Stomach (tissue), 19 donors: ENCODE measurements at places on chromosomes 2 and 18. TPM values are rescaled to one million over a fixed set of nuclear protein-coding genes. Genes with fewer than 3 reads are reported as not detected.
A peak's percentile ranks its signal among the peaks of the same experiment; 100 is the strongest.

The NEB gene
- total RNA-seq, result 0.58 TPM

The TANC1 gene
- 35.1 TPM for total RNA-seq

The VSNL1 gene
- total RNA-seq, result not detected

The DSC2 gene
- 10.4 TPM for total RNA-seq

The DCDC2C gene
- total RNA-seq, result not detected

DNA sequence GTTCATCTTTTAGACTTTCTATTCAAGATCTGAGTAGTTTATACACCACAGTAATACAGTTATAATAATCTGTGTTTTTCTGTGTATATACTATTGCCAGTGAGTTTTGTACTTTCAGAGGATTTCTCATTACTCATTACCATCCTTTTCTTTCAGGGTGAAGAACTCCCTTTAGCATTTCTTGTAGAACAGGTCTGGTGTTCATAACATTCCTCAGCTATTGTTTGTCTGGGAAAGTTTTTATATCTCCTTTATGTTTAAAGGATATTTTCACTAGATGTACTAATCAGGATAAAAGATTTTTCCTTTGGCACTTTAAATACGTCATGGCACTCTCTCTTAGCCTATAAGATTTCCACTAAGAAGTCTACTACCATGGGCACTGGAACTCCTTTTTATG, 705.5 kb downstream of the SLC4A3 start:
- no peaks in the 10 kb centered on the region for H3K27me3 ChIP-seq
- H3K36me3 ChIP-seq, result no peaks in the 10 kb centered on the region
- DNase-seq, result no peak
- H3K4me3 ChIP-seq, result no peak overlapping the region

- no peaks in the 10 kb centered on the region for H3K36me3 ChIP-seq
- H3K4me3 ChIP-seq, result no peak overlapping the region
- H3K27me3 ChIP-seq, result no peaks in the 10 kb centered on the region
- no peak for DNase-seq
- no peak overlapping the region for H3K27ac ChIP-seq
These were observed 39.1 kb downstream of the MRPL44 start for GRCh38 chr2:223996391-223996790.

GRCh38 chr18:24466771-24467170, 6.3 kb downstream of the HRH4 start:
- no peaks in the 10 kb centered on the region for H3K4me1 ChIP-seq
- DNase-seq, result no peak
- H3K27me3 ChIP-seq, result no peaks in the 10 kb centered on the region

GRCh38 chr2:150856596-150857281, 369.3 kb upstream of the RND3 start:
- no peaks in the 10 kb centered on the region for H3K27me3 ChIP-seq
- H3K4me1 ChIP-seq, result no peaks in the 10 kb centered on the region
- H3K4me3 ChIP-seq, result no peak overlapping the region
- no peak for DNase-seq
- H3K36me3 ChIP-seq, result no peaks in the 10 kb centered on the region

- H3K4me3 ChIP-seq, result peak overlapping the region; percentile 92
- peaks cover 30% of the 10 kb centered on the region for H3K4me1 ChIP-seq
- no peaks in the 10 kb centered on the region for H3K36me3 ChIP-seq
- peak overlapping the region; percentile 34 for H3K27ac ChIP-seq
These were observed 716 bp upstream of the SLC39A10 start for GRCh38 chr2:195656161-195656858.

DNA sequence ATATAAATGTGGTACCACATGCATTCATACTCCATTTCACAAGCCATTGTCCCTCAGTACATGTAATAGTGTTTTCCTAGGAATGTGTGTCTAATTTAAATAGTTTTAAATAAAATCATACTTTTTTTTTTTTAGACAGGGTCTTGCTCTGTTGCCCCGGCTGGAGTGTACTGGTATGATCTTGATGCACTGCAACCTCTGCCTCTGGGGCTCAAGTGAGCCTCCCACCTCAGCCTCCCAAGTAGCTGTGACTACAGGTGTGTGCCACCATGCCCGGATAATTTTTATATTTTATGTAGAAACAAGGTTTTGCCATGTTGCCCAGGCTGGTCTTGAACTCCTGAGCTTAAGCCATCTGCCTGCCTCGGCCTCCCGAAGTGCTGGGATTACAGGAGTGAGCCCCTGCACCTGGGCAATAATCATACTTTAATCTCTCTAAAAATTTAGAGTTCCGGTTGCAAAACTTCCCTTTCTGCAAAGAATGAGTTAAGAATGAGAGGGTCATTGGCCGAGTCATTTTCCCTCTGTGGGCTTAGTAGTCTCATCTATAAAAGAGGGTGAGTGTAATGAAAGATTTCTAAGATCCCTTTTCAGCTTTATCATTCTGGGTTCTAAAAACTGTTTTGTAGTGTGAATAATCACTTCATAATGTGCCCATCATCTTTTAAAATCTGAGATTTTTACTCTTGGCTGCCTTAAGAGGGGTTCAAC, 116.0 kb upstream of the PELI1 start:
- H3K27ac ChIP-seq, result peak overlapping the region; percentile 67
- H3K36me3 ChIP-seq, result no peaks in the 10 kb centered on the region
- DNase-seq, result no peak
- H3K4me3 ChIP-seq, result no peak overlapping the region
- H3K27me3 ChIP-seq, result no peaks in the 10 kb centered on the region

DNA sequence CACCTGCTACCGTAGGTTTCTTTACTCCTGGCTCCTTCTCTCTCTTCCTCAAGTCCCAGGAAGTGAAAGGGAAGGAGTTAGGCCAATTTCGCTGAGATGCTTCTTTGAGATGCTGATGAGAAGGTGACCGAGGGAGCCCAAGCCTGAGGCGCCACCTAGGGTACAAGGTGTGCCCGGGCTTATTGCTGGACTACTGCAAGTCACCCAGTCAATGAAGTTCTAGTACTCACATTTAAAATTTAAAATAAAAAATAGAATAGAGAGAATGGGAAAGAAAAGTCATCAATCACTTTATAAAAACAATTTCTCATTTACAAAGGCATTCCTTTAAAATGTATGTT, 45.3 kb downstream of the ACAA2 start:
- DNase-seq, result peak; percentile 86
- no peaks in the 10 kb centered on the region for H3K27me3 ChIP-seq
- H3K27ac ChIP-seq, result no peak overlapping the region
- H3K4me1 ChIP-seq, result no peaks in the 10 kb centered on the region
- H3K4me3 ChIP-seq, result no peak overlapping the region

- no peaks in the 10 kb centered on the region for H3K27me3 ChIP-seq
- no peaks in the 10 kb centered on the region for H3K36me3 ChIP-seq
- no peak for DNase-seq
These were observed 4.4 kb downstream of the EHD3 start for GRCh38 chr2:31238126-31238905.

DNA sequence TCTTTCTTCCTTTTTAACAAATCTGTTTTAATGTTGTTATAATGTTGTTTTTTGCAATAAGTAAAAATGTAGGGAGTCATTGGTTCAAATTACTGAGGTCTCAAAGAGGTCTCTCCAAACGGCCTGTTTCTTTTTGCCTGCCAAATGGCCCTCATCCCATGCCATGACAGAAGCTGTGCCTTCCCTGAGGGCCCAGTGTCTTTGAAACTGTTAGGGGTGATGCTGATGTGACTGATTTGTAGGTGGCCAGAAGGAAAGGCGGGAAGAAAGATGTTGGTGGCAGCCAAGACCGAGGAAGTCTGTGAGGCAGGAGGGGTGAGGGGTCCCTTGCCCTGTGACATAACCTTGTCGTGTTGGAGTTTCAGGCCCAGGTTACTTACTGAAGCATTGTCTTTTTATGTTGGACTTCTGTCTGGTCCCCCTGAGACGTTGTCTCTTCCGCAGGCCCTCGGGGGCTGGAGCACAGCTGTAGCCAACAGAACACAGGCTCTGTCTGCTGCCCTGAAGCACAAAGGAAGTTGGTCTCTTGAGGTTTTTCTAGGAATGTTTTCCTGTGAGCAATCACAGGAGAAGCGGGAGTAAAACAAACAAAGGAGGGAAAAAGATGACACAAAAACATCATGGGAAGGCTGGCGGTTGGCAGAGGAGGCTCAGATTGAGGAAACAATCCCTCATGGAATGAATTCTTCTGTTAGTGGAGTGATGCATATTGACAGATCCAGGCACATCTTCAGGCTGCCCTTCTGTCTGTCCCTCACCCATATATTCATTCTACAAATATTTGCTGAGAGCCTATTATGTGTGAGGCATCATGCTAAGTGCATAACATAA, 4.9 kb upstream of the ST3GAL5 start:
- no peak for DNase-seq
- peaks cover 16% of the 10 kb centered on the region for H3K4me1 ChIP-seq
- no peak overlapping the region for H3K27ac ChIP-seq
- no peaks in the 10 kb centered on the region for H3K27me3 ChIP-seq
- H3K36me3 ChIP-seq, result no peaks in the 10 kb centered on the region

GRCh38 chr2:198096002-198096401, 291.6 kb downstream of the PLCL1 start:
- no peaks in the 10 kb centered on the region for H3K27me3 ChIP-seq
- no peak overlapping the region for H3K27ac ChIP-seq
- no peaks in the 10 kb centered on the region for H3K36me3 ChIP-seq
- DNase-seq, result no peak
- no peak overlapping the region for H3K4me3 ChIP-seq

DNA sequence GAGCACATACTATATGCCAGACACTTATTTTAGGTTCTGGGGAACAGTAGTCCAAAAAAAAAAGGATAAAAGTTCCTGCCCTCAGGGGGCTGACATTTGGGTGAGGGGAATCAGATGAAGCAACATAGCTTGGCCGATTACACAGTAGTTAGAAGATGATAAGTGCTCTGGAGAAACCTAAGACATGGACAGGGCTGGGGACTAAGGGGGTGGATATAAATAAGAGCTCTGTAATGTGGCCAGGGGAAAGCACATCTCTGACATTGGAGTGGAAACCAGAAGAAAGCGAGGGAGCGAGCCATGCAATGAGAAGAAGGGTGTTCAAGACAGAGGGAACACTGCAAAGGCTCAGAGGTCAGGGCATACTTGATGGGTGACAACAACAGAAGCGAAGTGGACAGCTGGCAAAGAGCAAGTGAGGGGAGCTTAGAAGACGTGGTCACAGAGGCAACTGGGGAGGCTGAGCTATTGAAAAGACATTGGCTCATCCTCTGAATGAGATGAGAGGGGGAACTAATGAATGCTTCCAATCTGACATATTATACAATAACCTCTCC, 11.4 kb downstream of the TMEM182 start:
- H3K4me3 ChIP-seq, result no peak overlapping the region
- H3K27ac ChIP-seq, result no peak overlapping the region
- DNase-seq, result no peak
- no peaks in the 10 kb centered on the region for H3K4me1 ChIP-seq

DNA sequence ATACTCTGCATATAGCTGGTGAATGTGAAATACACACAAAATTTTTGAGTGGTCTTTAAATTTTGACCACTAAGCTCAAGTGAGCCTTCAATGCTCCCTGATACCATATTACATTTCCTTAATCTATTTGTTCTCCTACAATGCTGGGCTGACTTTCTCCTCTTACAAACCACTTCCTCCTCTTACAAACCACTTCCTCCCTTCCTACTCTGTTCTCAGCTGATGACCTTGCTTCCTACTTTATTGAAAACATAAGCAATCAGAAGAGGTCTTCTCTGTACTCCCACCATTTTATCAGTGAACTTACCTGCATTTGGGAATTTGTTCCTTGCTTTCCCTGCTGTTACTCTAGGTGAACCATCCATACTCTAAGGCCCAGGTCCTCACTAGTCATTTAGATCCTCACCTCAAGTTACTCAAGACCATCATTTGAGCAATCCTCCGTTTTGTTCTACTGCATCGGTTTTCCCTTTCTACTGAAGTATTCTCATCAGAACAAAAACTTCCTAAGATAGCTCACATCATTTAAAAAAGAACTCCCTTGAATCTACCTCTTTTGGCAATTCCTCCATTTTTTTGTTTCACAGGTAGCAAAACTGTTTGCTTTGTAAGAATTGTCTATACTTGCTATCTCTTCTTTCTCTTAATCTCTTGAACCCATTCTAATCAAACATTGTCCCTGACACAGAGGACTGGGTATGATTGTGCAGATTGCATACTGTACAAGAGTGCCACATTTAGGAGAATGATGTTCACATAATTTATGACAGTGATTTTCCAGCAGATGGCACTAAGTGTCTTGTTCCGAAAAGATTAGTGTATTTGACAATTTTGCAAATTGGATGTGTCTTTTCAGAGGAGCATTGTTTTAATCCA, 96.5 kb downstream of the EPB41L5 start:
- no peaks in the 10 kb centered on the region for H3K27me3 ChIP-seq
- peaks cover 24% of the 10 kb centered on the region for H3K4me1 ChIP-seq
- H3K27ac ChIP-seq, result peak overlapping the region; percentile 17

DNA sequence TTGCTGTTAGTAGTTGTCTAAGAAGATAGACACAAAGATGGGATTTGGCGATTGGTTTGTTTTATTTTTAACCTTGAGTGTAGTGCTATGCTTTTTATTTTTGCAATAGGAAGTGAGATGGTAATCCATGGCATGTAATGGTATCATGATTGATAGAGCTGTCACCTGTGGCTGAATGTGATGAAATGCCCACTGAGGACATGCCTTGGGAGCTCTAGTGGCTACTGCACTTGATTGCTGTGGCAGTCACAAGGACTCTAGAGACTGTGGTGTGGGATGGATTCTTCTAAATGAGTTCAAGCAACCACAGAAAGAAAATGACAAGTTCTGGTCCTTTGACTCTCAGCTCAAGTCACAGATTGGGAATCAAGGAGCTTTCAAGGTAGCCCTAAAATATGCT, 139.4 kb downstream of the CYRIA start:
- no peak overlapping the region for H3K4me3 ChIP-seq
- no peaks in the 10 kb centered on the region for H3K36me3 ChIP-seq
- no peak overlapping the region for H3K27ac ChIP-seq
- DNase-seq, result no peak
- H3K4me1 ChIP-seq, result no peaks in the 10 kb centered on the region

- H3K4me1 ChIP-seq, result peaks cover 17% of the 10 kb centered on the region
- H3K36me3 ChIP-seq, result peaks cover 1% of the 10 kb centered on the region
- DNase-seq, result peak; percentile 38
- no peak overlapping the region for H3K27ac ChIP-seq
- no peak overlapping the region for H3K4me3 ChIP-seq
- no peaks in the 10 kb centered on the region for H3K27me3 ChIP-seq
These were observed 64.4 kb downstream of the COL5A2 start for GRCh38 chr2:189115126-189115525.

DNA sequence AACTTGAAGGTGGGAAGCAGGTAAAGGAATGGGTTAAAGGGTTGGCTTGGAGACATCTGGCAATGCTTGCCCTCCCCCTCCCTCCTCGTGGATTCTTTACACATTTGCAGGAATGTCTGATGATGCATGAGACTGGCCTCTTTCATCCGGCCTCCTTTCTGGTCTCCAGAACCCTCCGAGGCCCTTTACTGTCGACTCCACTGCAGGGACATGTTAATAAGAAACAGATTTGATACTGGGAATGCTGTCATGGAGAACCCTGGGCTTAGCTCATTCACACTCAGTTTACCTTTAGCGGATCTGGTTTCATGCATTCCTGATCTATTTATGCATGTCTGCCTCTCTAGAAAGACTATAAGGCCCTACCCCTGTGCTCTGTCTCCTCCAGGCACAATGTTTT, 238.7 kb downstream of the TGIF1 start:
- no peak for DNase-seq
- no peak overlapping the region for H3K4me3 ChIP-seq
- no peak overlapping the region for H3K27ac ChIP-seq
- no peaks in the 10 kb centered on the region for H3K27me3 ChIP-seq
- H3K36me3 ChIP-seq, result no peaks in the 10 kb centered on the region
- H3K4me1 ChIP-seq, result no peaks in the 10 kb centered on the region

GRCh38 chr2:122660786-122661634, 905.6 kb downstream of the TSN start:
- no peak overlapping the region for H3K27ac ChIP-seq
- H3K4me1 ChIP-seq, result peaks cover 6% of the 10 kb centered on the region
- H3K36me3 ChIP-seq, result no peaks in the 10 kb centered on the region
- H3K4me3 ChIP-seq, result no peak overlapping the region
- peak; percentile 36 for DNase-seq
- peaks cover 13% of the 10 kb centered on the region for H3K27me3 ChIP-seq
